ENCODE measurements at places on chromosomes 5 and 9. TPM values are rescaled to one million over a fixed set of nuclear protein-coding genes. Genes with fewer than 3 reads are reported as not detected.

The GABRA6 gene
- total RNA-seq, result 0.91 TPM

The B4GALT1 gene
- 7.3 TPM for total RNA-seq

The MARCOL gene
- total RNA-seq, result not detected

The BRD8 gene
- total RNA-seq, result 113 TPM

The CCL27 gene
- total RNA-seq, result not detected

The UCK1 gene
- total RNA-seq, result 45.2 TPM

The PCDHA11 gene
- total RNA-seq, result 9.4 TPM

The FOXD4L5 gene
- 3.7 TPM for total RNA-seq

GRCh38 chr5:178428341-178429155, 161.6 kb downstream of the COL23A1 start:
- peak; percentile 65 for DNase-seq

- DNase-seq, result no peak
Measured at GRCh38 chr5:109938453-109938852, 248.7 kb downstream of the MAN2A1 start.

- no peak for DNase-seq
Measured at GRCh38 chr5:6632324-6632887, 438 bp downstream of the NSUN2 start.

DNA sequence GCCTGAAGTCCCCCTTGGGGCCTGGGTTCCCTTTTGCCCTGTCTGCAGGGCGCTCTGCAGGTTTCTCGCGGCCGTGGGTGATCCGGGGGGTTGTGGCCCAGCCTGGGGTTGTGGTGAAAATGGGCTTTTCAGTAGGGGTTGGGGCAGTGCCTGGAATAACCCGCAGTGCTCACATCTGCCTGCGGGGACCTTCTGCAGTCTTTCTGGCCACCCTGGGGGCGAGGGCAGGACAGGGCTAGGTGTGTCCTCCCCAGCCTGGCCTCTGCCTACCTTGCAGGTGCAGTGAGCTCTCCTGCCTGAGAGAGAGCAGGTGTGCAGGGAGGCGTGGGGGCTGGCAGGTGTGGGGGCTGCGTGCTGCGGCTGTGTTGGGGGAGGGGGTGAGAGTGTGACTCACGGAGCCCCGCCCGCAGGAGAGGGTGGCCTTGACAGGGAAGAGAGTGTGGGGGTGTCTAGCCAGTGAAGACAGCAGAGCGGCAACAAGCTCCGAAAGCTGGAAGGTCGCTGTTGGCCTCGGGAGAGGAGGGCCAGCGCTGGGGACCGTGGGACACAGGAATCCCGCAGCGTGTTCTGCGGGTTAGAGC, 131.4 kb downstream of the MRPL36 start:
- DNase-seq, result no peak

DNA sequence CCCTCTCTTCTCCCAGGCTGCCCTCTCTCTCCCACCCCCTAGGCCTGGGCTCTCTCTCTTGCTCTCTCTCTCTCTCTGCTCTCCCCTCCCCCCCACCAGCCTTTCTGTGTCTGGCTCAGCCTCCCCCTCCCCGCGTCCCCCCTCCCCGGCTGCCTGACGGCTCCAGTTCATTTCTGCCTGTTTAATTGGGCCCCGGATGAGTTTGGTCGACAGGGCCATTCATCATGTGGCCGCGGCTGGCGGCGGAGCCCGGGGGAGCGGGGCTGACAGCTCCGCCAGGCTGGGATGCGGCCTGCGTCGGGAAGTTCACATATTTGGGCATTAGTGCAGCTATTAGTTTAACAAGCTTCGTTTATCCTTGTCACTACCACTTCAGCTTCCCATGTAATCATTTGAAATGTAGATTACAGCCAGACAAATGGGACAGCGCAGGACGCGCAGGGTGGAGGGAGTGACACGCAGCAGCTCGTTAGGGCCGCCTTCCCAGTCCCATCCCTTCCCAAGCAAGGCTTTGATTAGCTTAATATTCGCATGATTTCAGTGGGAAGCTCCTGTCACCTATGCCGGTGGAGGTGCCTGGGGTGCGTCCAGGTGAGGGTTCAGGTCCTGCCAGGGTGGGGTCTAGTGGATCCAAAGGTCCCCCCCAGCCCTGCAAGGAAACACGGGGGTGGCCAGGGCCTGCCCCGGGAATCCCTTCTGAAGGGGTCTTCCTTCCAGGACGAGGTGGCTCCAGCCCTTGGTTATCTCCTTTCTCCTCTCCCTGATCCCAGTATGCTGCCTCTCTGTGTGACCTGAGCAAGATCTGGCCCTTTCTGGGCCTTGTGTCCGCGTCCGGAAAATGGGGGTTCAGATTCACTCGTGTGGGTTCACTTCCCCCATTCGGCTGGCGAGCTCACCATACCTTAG, 214.8 kb downstream of the PAX5 start:
- DNase-seq, result peak; percentile 32

- DNase-seq, result no peak
Measured at GRCh38 chr5:149353911-149354310, 3.9 kb upstream of the PCYOX1L start.

- DNase-seq, result no peak
Measured at GRCh38 chr5:32916648-32917047, 205.5 kb downstream of the NPR3 start.

DNA sequence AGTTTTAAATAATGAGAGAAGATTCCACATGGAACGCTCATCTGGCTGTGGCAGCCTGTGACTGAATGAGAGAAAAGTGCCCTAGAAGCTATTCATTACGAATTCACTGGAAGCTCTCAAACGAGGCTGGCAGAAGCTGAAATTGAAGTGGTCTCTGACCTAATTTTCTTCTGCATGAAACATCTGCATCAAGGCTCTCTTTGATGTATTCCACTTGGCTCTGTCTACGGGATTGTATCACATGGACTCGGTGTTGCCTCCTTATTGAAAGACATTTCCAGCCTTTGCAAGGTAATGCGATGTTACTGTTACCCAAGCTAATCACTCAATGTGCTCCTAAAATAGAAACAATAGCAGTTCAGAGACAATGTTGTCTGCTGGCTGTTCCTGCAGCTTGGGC, 246.9 kb upstream of the ZNF462 start:
- DNase-seq, result no peak

DNA sequence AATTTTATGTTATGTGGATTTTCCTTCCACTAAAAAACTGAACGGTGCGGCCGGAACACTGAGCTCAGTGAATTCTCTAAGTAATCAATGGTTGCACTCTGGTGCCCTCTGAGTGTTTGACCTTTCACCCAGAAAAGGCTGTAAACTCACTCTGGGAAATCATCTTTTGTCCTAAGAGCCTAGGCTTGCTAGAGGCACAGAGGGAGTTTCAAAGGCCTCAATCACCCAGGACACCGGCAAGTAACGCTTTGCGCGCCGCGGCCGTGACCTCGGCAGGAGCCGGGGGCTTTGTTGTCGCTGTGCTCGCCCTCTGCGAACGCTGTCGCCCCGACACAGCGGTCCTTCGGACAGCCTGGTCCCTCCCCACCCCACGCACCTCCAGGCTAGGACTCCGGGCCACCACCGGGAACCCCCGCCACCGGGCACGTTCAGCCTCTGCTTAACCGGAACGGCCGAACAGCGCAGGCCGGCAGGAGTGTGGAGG, 703 bp downstream of the ISCA1 start:
- DNase-seq, result no peak

- DNase-seq, result peak; percentile 77
Measured at GRCh38 chr5:178232124-178232919, at the start of gene PHYKPL. PHYKPL (minus strand) TSS chr5:178232802; CDS start chr5:178232550, 252 bp downstream.

- no peak for DNase-seq
Measured at GRCh38 chr5:3854188-3854821, 258.7 kb downstream of the IRX1 start.

DNA sequence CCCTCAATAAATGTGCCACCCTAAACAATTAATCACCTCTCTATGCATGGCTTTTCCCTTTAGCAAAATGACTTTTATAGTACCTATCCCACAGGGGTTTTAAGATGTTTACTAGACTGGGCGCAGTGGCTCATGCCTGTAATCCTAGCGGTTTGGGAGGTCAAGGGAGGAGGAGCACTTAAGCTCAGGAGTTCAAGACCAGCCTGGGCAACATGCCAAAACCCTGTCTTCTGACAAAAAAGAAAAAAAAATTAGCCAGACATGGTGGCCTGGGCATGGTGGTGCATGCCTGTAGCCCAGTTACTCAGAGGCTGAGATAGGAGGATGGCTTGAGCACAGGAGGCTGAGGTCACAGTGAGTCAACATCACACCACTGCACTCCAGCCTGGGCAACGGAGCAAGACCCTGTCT, 13.5 kb downstream of the SH3TC2 start:
- no peak for DNase-seq

- DNase-seq, result no peak
Measured at GRCh38 chr5:73344835-73345234, 103.7 kb downstream of the FOXD1 start.

GRCh38 chr5:176405656-176406435, 10.5 kb downstream of the CLTB start:
- DNase-seq, result no peak

GRCh38 chr9:2066312-2067273, 51.4 kb downstream of the SMARCA2 start:
- no peak for DNase-seq

- DNase-seq, result no peak
Measured at GRCh38 chr9:19975499-19975898, 186.7 kb upstream of the SLC24A2 start.

- DNase-seq, result no peak
Measured at GRCh38 chr5:149988126-149988525, 12.3 kb downstream of the TIGD6 start.

- no peak for DNase-seq
Measured at GRCh38 chr5:156896546-156896945, 46.5 kb downstream of the PPP1R2B start.

DNA sequence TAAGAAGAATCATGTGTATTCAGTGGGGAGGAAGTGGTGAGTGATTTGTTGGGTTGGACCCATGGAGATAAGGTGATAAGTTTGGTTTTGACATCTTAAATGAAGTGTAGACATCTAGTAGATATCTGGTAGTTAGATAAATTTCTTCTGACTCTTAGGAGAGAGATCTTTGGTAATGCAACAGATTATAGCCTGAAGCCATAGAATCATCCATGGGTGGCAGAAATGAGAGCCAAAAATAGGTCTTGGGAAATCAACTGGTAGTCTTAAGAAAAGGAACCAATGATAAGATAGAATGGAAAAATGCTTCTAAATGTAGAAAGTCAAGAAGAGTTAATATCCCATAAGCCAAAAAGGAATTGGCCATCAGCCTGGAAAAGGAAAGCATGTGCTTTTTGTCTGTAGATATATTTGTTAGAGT, 532.7 kb upstream of the GRAMD2B start:
- DNase-seq, result no peak

- DNase-seq, result no peak
Measured at GRCh38 chr9:89621031-89621430, 16.2 kb downstream of the GADD45G start.

DNA sequence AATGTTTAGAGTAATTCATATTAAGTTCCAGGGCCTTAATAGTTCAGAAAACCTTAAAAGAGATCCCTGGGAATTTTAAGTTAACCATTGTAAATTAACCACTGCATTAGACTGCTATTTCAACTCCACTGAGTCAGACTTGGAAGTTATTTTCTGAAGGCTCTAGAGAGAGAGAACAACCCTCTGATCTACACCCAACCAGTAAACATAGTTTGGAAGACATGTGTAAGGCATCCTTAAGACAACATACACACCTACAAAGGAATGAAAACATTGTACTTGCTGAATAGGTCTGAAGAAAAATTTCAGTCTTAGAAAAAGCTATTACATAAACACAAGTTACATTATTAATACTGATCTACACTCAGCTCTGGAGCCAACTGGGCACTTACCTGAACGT, 158.2 kb upstream of the FST start:
- DNase-seq, result no peak

DNA sequence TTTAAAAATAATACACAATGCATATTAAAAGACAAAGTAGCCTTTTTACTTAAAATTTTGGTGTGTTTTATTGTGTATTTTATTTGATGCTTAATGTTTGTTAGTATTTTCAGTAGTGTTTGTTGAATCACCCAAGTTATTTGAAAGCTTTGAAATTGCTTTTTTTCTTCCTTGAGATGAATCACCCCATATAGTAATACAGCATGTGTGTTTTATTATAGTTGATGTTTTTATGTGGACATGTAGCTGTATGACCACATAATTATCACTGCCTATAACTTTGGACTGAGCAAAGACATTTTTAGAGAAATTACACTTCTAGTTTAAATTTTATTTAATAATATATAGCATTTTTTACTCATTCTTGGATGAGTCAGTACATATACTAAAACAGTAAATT, 18.0 kb downstream of the FAM174A start:
- DNase-seq, result no peak

DNA sequence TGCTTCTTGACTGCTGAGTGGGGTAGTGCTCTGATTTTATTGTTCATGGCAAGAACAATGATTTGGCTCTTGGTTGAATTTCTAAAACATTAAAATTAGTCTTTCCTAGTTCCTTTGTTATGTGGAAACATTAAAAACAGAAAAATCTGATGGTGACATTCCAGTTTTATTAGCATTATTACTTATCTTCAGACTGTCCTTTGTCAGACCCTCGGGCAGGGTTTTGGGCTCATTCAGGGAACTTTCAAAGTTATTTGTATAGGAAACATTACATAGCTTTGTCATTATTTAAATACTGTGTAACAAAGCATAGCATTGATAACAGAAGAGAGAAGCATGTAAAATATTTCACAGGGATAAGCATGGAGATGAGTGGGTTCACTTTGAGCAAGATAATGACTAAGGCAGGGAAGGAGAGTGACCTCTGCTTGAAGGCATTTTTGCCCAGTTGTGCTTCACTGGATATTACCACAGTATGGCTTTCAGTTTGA, 119.9 kb downstream of the KDM4C start:
- DNase-seq, result no peak

Measured in dorsolateral prefrontal cortex (tissue), 122 donors.